ENCODE measurements at places on chromosomes 5 and 9.
A peak's percentile ranks its signal among the peaks of the same experiment; 100 is the strongest.

- DNase-seq = no peak
These were observed 116.0 kb downstream of the AUH start for GRCh38 chr9:91245431-91246313.

DNA sequence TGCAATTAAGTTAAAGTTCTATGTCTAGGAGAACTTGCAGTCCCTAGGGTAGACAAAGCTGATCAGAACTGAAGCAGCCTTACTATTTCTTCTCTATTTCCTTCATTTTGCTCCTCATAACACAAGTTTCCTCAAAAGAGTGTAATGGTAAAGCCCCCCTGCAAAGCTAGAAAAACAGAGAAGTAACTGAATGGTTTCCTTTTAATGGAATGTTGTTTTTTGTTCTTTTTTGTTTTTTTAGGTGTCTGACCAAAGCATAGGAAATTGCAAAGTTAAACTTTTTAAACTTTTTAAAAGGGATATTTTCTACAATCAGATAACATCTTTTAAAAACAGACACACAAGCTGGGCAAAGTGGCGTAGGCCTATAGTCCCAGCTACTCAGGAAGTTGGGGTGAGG, 145.7 kb downstream of the TLE1 start:
- no peak for DNase-seq

- DNase-seq = no peak
These were observed 138.9 kb downstream of the GADD45G start for GRCh38 chr9:89743573-89744254.

- no peak for DNase-seq
These were observed 153.3 kb downstream of the AUH start for GRCh38 chr9:91208419-91208745.

DNA sequence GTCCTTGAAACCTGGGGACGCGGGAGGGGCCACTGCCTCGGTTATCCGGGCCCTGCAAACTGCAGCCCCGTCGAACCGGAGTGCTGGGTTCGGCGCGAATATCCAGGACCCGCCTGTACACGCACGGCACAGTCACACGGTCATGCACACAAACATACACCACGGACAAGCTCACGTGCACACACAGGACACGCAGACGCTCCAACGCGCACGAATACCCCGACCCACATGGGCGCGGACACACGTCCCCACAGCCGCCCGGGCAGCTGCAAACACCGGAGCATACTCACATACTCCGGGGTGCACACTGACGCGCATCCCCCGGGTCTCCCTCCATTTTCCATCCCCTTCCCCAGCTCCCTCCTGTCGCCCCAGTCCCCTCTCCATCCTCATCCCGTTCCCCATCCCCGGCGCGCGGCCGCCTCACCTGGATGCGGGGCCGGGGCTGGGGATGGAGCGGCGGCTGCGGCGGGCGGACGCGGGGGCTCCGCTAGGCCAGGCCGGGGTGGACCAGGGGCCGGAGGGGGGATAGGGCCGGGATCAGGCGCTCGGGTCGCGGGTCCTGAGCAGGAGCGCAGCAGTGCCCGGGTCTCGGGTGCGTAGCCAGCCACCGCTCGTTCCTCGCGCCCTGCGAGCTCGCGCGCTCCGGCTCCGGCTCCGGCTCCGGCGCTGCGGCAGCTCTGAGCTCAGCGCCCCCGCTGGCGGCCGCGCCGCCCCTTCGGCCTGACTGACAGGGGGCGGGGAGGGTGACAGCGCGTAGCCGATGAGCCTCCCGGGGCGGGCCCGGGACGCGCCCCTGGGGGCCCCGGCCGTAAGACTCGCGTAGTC, at the start of the genes EIF4E1B and SNCB:
Gene EIF4E1B, plus strand, starts transcription at position 823 of the 828 bp plus-strand sequence. CDS start 12,113 bp downstream, outside the sequence.
Gene SNCB, minus strand, starts transcription at position 682 of the 828 bp plus-strand sequence. CDS start 880 bp downstream, outside the sequence.
- peak; percentile 40 for DNase-seq

- DNase-seq = no peak
These were observed 83.0 kb downstream of the NPR3 start for GRCh38 chr5:32794086-32794485.

- DNase-seq = no peak
These were observed 20.6 kb downstream of the ZNF346 start for GRCh38 chr5:177043114-177043513.

DNA sequence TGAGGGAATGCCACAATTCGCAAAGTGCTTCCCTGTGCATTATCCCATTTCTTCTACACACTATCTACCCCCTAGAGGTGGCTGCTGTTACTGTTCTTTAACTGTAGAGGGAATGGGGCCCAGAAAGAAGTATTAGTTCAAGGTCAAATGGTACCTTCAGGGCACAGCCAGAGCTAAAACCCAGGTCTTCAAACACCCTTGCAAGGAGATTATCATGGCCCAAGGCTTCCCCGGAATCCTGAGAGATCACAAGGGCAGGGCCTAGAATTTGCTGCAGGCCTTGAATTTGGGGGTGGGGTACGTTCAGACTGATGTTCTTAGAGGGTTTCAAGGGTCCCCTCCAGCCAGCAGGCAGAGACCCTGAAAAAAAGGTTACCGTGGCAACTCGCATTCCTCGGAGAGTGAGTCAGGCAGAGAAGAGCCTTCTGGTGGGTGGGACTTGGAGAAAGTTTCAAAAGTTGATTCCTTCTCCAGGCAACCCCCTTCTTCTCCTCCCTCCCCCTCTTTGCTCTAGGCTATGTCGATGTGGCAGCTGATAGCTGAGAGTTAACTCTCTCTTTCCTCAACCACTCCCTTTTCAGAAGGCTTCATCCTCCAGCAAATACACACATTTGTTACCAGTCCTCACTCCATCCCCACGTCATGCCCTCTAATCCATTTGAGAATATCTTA, 1.9 kb downstream of the SPARC start:
- DNase-seq = no peak

DNA sequence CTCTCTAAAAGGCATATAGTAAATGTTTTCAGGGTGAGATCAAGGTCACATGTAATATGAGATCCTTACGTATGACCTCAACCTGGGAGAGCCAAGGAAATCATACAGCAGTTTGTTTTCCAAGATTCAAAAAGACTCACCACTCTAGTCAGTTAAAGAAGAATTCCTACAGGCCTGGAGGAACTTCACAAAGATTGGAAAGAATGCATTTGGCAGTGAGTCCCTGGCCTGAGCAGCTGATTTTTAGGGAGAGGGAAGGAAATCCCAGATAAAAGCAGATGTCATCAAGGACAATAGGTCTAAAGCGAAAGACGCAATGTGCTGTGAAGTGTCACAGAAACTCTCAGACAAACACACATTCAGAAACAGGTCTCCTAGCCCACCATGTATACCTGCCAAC, 424.0 kb upstream of the ZNF462 start:
- DNase-seq = no peak

GRCh38 chr9:90878562-90878961, 76.9 kb downstream of the SYK start:
- no peak for DNase-seq

DNA sequence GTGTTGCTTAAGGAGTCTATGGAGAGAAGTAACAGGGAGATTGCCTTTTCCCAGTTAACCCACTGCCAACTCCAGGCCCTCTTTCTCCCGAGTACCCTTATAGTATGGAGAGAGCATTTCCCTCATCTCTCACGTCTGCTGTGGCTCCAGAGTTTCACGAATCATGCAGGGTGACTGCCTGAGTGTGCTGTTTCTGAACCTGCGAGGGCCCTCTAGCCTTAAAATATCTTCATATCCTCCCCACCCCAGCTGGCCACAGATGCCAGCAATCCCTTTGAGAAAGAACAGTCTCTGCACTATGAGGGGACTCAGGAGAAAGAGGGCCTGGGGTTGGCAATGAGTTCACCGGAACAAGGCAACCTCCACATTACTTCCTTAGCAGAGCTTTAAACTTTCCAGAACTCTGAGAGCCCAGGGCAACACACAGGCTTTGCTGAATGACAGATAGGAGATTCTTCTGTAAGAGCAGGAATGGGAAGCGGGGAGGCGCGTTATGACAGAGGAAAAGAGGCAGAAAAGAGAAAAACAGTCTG, 81.6 kb upstream of the ANKH start:
- no peak for DNase-seq

- DNase-seq = no peak
These were observed 296.4 kb downstream of the CETN3 start for GRCh38 chr5:90113108-90113507.

DNA sequence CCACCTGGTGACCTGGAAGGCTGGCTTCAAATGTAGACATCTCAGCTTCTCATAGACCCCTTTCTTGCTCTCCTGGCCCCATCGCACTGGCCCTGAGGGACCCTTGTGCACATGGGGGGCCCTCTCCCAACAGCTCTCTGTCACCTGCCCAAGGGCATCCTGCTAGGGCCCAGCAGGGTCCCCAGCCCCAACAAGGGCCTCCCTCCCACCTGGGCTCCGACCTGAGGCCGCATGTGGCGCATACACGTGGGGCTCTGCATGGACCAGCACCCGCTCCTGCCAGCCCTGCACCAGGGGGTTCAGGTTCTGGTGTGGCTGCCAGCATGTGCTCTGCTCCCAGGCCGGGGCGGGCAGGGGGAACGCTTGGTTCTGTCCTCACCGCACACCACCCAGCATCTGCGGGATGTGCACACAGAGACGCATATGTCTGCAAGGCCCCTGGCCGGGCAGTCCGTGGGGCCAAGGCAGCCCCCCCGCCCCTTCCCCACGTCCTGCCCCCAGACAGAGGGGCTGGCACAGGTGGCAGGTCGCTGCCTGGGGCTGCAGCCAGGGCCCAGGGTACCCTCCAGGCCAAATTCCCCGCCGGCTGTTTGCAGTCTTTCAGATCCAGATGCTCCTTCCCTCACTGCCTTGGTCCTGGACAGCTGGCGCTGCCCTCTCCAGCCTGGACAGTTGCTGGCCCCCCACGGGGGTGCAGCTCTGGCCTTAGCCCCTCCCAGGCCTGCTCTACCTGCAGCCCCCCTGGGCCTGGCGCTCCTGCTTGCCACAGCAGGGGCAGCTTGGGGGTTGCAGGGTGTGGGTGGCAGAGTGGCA, 17.9 kb upstream of the NRARP start:
- no peak for DNase-seq

DNA sequence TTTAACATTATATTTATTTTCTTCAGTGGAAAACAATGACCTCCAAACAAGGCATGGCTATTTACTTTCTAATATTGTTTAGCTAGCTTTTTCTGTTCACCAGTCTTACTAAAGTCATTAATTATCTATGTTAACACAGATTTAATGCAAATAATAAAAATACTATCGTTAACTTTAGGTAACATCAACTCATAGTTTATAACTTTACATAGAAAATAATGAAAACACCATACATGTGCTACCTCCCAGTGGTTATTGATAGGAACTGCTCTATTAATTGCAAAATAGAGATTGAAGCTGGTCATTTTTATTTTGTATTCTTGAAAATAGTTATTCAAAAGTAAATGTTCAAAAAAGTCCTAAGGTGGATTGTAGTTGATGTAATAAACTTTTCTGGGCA, 78.3 kb upstream of the HCN1 start:
- peak; percentile 26 for DNase-seq

DNA sequence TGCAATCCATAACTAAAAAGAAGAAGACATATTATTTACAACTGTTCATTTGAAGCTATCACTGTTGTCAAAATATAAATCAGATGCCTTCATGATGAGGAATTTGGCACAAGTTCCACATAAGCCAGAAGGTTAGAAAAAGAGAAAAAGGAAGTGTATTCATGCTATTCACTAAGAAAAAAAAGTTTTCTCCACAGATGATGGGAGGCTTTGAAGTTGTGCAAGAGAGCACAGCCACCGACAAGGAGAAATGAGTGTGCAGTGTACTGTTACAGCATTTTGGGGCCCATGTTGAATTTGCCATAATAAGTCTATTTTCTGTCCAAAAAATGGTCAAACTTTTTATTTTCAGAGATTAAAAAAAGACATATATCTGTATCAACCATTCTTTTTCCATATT, 32.9 kb upstream of the IFNK start:
- no peak for DNase-seq

DNA sequence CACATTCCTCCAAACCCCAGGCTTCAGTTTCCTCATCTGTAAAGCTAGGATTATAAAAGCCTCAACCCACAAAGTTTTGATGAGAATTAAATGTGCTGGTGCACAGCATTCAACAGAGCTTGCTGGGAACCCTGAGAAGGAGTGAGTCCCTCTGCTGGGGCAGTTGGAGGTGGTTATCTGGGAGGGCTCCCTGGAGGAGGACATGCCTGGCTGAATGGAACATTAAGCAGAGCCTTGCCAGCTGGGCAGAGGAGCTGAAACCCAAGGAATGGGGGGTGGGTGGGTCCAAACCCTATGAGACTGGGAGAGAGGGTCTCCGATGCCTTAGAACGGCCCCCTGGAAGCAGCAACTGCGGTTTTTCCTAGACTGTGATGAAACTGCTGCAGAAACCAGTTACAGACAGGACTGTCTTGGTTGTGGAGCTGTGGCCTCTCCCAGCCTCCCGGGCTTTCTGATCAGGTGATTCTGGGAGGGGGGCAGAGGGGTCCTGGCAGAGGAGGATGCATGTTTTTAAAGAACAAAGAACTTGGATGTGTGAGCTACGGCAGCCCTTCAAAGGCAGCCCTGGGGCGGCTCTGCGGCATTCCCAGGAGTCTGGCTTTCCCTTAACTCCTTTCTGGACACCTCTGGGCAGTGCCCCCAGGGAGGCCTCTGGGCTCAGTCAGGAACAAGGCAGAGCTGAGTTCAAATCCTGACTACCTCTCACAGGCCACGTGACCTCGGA, 20.8 kb downstream of the FIBCD1 start:
- DNase-seq = no peak

DNA sequence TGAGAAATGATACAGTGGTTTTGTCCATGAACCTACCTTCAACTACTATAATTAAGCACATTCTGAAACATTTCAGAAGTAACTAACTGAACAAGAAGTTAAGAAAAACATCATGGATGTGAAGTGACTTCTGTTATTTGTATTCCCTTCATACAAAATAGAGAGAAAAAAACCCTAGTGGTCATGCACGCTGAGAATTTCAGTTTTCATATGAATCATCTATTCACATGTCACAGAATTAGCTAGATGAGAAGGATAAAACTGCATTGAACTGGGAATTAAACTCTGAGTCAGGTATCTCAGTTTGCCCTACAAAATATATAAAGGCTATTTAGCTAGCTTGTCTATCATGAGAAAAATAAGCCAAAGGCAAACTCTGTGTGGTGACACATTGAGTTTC, 451.8 kb upstream of the FTMT start:
- DNase-seq = no peak

DNA sequence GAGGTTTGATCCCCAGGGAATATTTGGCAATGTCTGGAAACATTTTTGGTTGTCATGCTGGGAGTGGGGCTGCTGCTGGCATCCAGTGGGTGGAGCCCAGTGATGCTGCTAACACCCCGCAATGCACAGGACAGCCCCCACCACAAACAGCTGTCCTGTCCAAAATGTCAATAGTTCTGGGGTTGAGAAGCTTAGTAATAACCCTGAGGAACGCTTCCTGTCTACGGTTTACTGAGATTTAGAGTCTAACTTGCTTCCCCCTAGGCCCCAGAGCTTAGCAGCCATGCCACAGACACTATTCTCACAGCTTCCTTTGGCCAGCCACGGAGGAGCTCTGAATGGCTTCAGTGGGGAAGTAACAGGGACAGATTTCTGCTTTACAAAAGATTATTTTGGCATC, 66.5 kb downstream of the MSX2 start:
- no peak for DNase-seq

- no peak for DNase-seq
These were observed 40.2 kb upstream of the TYRP1 start for GRCh38 chr9:12652973-12653372.

DNA sequence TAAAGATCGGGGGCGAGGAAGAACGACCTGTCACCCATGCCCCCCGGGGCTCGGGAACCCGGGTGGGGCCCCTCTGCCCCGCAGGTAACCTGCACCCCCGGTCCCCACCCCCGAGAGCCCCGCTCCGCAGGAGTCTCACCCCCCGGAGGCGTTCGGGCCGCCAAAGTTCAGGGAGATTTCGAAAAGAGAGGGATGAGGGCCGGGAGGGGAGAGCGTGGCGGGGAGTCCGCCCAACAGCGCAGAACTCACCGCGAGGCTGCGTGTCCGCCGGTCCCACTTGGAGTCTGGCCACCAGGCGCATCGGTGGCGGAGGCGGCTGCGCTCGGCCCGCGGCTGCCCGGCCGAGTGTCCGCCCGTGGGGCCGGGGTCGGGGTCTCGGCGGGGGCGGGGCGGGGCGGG, at the start of gene PHF19:
Gene PHF19, minus strand, starts transcription at position 347 of the 399 bp plus-strand sequence. CDS start 2,447 bp downstream, outside the sequence.
- DNase-seq = no peak
